ENCODE measurements at places on chromosomes 11 and 22.

DNA sequence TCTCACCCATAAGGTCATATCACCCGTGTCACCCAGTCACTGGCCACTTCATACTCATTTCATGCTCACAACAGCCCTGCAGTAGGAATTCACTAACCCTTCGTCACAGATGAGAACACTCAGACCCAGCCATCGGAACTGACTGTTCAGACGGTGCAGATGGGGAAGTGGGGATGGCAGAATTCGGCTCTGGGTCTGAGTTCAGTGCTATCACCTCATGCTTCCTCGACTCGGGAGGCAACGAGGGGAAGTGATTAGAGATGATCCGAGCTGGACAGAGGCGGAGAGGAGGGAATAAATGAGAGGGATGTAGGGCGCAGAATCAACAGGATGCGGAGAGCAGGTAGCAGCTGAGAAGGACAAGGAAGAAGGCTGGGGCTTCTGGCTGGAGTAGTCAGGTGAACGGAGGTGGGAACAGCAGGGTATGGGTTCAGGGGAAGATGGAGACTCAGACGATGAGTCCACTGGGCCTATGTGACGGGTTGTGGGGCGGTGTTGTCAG, 4.7 kb downstream of the B3GNT6 start:
- DNase-seq, result no peak

GRCh38 chr11:22787551-22788162, 41.9 kb downstream of the SVIP start:
- DNase-seq, result peak; percentile 26

DNA sequence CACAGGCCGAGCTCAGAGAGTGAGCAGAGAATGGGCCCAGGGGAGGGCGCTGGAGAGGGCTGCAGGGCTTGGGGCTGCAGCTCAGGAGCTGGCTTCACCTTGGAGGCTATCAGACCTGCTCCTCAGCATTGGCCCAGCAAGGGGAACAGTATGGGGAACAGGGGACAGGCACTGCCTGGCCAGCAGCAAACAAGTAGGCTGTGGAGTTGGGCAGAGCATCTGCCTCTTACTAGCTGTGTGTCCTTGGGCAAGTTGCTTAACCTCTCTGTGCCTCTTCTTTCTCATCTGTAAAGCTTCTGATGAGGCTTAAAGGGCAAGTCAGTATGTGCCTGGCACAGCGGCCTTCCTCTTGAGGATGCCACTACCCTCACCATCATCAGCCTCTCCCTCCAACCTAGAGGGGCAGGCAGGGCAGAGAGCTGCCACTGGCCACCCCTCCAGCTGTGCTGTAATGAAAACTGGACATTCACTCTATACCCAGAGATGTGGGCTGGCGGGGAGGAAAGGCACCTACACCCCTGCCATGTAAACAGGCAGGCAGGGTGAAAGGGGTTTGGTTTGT, 7.5 kb upstream of the CDKN1C start:
- DNase-seq, result peak; percentile 48

DNA sequence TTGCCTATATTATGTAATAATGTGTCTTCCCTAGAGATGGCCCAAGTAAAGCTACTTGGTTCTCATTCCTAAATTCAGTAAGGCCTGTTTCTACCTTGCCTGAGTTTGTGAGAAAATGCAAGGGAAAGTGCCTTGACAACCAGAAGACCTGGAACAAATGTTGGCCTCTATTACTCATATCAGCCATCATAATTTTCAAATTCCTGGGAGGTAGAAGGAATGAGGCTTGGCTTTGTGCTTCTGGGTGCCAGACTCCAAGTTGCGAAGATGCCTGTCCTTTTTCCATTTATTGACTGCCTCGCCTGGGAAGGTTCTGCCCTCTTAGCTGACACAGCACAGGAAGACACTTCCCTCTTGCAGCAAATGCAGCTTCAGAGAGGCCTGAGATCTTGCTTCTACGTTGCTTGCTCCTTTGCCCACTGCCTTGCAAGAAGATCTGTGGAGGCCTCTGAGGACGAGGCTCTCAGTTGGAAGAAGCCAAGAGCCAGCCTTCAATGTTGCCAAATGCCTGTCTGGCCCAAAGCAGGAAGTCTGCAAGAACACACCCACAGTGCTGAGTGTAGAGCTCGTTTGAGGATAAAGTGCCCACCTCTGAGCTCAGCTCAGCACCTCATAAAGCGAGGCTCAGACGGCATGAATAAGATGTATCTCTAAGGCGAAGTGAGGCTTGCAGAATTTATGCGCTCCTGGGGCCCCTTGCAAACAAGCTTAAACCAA, 120.1 kb downstream of the GALNT18 start:
- DNase-seq, result no peak

- DNase-seq, result no peak
These were observed 608.1 kb upstream of the CADM1 start for GRCh38 chr11:116112087-116112935.

- DNase-seq, result no peak
These were observed 6.2 kb downstream of the PTPN5 start for GRCh38 chr11:18785411-18785810.

GRCh38 chr11:109731451-109731850, 309.5 kb downstream of the C11orf87 start:
- DNase-seq, result no peak

DNA sequence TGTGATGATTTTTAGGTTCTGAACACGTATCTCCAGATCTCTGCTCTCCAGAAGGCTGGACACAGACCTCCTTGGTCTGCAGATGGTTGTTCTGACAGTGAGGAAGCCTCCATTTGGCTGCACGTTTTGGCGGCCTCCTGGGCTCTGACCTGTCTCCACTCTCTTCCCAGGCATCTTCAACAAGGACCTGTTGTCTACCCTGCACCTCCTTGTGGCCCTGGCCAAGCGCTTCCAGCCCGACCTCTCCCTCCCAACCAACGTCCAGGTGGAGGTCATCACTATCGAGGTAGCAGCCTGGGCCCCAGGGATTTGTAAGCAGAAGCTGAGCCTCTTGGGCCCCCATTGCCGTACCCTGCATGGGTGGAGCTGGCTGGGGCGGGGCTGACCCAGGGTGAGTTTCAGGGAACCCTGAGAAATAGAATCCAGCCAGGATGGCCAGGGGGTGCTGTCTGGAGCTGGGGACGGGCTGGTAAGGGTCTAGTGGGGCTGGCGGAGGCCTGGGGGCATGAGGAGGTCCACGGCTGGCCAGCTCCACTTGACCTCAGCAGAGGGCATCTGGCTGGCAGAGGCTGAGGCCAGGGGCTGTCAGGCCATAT, 9.8 kb downstream of the PARVG start:
- DNase-seq, result no peak

DNA sequence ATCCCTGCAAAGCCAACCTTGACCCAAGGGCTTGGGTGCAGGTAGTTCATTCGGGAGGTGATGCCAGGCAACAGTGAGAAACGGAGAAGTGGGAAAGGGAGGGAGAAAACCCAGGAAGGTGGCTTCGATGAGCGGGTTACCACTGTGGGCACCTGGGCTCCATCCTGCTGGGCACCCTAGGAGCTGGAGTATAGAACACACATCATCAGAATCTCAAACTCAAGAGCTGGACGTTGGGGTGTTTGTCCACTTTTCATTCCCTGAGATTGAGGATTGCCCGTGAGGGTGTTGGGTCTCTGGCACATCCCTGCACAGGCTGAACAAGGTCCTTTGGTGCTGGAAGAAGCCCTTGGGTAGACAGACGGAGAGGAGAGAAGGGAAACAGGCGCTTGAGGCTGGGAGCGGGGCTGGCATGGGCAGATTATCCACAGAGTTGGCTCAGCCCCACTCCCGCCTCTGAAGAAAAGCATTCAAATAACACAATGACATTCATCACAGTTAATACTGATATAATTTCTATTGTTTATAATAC, 70.4 kb downstream of the LRRC32 start:
- DNase-seq, result no peak

DNA sequence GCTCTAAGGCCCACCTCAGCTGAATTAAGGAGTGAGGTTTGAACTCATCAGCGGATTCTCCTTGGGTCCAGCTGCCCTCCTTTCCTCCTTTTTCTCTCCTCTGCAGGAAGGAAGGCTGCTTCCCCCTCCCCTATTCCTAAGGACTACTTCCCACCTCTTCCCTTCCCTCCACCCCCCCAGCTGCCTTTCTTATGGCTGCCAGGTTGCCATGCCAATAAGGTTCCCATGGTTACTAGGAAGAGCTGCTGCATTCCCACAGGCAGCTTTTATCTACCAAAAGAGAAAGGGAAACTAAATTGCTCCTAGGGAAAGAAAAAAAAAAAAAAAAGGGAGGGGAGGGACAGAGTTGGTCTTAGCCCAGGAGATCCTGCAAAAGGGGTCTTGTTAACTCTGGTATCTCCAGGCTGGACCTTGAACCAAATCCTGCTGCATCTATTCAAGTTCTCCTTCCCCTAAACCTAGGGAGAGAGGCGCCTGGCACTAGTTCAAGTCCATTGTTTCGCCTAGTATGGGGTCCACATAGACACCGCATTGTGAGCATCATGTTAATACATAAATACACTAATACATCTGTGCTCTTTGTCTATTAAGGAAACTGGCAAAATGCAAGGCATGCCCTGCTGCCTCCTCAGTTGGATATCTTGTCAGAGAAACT, 21.2 kb upstream of the FEZ1 start:
- DNase-seq, result peak; percentile 17

DNA sequence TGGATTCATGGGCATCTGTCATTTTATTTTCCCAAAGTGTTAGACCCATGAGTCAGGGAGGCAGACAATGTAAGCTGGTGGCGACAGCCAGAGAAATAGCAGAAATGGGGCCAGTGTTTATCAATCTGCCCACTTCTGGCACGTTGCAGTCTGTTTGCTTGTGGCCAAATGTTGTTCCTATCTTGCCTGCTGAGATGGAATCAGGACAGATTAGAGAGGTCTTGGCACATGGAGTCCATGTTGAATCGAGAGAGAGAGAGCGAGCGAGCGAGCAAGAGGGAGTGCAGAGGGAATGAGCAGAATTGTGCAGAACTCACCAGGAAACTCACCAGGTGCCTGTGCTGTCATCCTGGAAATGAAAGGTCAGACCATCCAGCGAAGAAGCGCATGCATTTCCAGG, 21.9 kb upstream of the PARVG start:
- DNase-seq, result no peak

- no peak for DNase-seq
These were observed 78.4 kb downstream of the CADM1 start for GRCh38 chr11:115425816-115426215.

- peak; percentile 79 for DNase-seq
These were observed 536.6 kb downstream of the SOX6 start for GRCh38 chr11:15819679-15820286.

GRCh38 chr11:59857439-59858434, 8.6 kb downstream of the TCN1 start:
- DNase-seq, result peak; percentile 59

DNA sequence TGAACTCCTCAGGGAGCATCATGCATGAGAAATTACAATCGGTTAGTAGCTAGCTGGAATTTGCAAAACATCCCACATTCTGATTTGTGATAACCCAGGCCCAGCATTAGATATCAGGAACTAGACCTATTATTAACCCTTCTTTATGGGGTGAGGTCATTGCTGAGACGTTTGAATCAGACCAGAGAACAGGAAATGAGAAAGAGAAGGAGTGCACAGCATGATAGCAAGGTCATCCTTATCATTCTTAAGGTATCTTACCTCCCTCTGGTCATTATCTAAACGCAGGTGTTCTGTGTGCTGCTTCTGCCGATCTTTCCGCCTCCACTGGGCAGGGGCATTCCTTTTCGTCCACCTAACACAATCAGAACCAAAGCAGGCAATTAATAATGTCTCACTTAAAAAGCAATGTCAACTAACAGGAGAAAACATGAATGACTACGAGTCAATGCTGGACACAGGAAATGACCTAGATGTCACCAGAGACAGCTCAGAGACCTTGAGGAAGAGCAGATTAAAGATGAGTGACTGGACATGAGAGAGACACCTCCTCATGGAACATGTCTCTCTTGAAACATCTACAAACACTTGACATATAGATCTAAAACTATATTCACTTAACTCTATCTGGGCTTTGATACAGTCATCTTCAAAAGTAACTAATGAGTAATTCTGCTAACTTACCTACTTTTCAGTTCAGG, 78.3 kb upstream of the SCUBE2 start:
- no peak for DNase-seq

GRCh38 chr11:125367710-125368109, 128.4 kb downstream of the FEZ1 start:
- DNase-seq, result no peak

- DNase-seq, result no peak
These were observed 18.9 kb downstream of the TRMU start for GRCh38 chr22:46354176-46354992.

DNA sequence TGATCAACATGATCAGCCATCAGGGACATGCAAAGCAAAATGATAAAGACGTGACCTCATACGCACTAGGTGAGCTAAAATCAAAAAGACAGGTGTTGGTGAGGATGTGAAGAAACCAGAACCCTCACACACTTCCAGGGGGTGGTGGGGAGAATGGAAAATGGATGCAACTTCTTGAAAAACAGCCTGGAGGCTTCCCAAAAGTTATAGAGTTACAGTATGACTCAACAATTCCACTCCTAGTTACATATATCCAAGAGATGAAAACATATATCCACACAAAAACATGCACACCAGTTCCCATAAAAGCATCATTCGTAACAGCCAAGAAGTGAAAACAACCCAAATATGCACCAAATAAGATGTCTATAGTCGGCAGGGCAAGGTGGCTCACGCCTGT, 42.1 kb upstream of the APLNR start:
- no peak for DNase-seq

- peak; percentile 85 for DNase-seq
These were observed 74.6 kb downstream of the CELSR1 start for GRCh38 chr22:46462726-46463371.

- DNase-seq, result no peak
These were observed 56.7 kb downstream of the CTSC start for GRCh38 chr11:88280673-88281316.

GRCh38 chr11:8652140-8652539, 30.3 kb downstream of the TRIM66 start:
- peak; percentile 14 for DNase-seq

- DNase-seq, result peak; percentile 30
These were observed 253.7 kb downstream of the AASDHPPT start for GRCh38 chr11:106331176-106331575.

DNA sequence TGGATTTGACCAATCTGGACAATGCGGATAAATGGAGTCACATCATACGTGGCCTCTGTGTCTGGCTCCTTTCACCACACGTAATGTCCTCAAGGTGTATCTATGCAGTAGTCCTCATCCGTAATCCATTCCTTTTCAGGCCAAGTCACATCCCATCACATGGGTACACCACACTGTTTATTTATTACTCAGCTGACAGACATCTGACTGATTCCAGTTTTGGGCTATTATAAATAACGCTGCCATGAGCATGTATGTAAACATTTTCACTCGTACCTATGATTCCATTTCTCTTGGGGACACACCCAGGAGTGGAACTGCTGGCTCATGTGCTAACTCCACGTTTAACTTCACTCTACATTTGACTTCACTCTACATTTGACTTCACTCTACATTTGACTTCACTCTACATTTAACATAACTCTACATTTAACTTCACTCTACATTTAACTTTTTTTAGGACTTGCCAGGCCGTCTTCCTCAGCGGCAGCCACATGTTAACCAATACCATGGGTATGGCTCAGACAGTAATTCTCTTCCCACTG, 52.1 kb downstream of the SHANK2 start:
- DNase-seq, result no peak

Measured in urothelium cell line (cell line).